ENCODE measurements at places on chromosomes 6 and 20.

- no peak for DNase-seq
Measured at GRCh38 chr6:94668876-94669275, 908.5 kb upstream of the MANEA start.

GRCh38 chr6:104591573-104592334, 268.0 kb downstream of the HACE1 start:
- no peak for DNase-seq

DNA sequence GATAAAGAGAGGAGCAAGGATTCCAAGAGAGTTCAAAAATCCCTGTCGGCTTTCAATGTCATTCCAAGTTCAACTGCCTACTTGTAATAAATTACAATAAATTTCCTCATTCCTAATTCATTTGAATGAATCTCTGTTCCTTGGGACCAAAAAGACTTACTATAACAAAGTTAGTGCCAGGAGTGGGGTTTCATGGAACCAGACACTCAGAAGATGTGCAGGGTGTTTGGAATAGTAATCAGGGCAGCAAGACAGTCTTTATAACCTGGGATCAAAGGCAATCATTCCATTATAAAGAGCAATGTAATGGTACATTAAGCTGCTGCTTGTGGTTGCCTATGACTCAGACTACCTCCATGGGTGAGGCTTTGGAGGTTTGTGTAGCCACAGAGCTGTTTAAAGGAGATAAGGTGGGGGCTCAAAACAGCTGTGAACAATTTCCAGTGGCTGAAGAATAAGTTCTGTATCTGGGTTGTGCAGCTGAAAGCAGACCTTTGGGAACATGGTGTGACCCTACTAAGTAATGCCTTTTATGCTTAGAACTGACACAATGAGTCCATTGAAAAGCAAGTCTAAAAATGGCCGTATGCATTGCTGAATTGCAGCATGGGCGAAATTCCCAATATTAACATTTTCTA, 159.9 kb downstream of the LINC00237 start:
- DNase-seq: no peak

GRCh38 chr6:136235233-136235564, 14.9 kb downstream of the MTFR2 start:
- no peak for DNase-seq

DNA sequence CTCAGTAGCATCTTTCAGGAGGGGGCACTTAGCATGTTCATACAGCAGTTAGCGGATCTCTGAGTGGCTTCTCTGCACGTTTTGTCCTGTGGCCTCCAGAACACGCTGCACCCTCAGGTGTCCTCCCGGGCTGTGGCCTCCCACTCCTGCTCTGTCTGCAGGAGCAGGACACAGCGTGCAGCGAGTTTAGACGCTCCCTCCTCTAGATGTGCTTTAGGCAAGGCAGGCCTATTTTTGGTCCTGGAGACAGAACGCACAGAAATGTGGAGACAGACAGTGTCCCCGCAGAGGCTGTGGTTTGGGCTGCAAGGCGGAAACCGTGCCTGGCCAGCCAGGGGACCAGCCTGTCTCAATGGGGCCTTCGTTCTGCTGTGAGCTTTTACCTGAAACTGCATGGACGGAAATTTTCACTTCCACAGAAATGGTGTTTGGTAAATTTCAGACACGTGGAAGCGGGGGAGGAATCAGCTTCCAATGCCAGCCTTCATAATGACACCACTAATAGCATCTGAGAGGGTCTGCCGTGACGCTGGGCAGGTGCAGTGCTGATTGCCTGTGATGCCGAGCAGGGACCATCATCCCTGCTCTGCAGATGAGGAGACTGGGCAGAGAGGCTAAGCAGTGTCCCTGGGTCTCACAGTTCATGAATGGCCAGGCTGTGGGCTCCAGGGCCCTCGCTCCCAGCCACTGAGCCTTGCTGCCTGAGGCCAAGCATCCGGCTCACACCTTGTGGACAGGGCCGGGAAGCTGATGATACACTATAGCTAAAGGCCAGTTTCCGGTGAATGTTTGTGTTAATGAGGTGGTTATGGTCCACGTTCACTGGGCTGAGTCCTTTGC, 120.9 kb downstream of the SYCP2 start:
- DNase-seq: no peak

- no peak for DNase-seq
Measured at GRCh38 chr20:63527184-63527583, 6.6 kb downstream of the PPDPF start.

DNA sequence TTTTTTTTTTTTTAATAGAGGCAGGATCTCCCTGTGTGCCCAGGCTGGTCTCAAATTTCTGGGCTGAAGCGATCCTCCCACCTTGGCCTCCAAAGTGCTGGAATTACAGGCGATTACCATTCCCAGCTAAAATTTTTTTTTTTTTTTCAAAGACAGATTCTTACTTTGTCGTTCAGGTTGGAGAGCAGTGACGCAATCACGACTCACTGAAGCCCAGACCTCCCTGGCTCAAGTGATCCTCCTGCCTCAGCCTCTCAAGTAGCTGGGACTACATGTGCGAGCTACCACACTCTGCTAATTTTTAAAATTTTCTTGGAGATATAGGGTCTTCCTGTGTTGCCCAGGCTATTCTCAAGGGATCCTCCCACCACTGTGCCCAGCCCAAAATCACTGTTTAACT, 58.0 kb upstream of the MYO6 start:
- no peak for DNase-seq

GRCh38 chr6:88586371-88587149, 376.9 kb downstream of the RNGTT start:
- DNase-seq: no peak

DNA sequence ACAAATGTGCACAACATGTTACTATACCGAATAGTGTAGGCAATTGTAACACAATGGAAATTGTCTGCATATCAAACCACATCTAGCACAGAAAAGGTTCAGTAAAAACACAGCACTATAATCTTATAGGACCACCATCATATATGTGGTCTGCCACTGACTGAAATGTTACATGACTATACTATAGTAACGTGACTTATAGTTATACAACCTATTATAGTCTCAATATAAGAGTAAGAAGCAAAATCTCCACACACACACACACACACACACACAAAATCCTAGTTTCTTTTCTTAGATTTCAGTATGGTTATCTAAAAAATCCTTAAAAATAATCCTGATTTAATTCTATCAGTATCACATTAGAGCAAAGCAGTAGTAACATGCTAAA, 164.6 kb downstream of the RALGAPA2 start:
- DNase-seq: no peak

All from germinal center (tissue), 1 donor.